ENCODE measurements at places on chromosomes 4 and X. TPM values are rescaled to one million over a fixed set of nuclear protein-coding genes. Genes with fewer than 3 reads are reported as not detected.

ADGRG4 gene
- 0.14 TPM for total RNA-seq

CABS1 gene
- total RNA-seq: not detected

PDLIM3 gene
- total RNA-seq: 30.7 TPM

CXorf49 gene
- not detected for total RNA-seq

MAGEC3 gene
- not detected for total RNA-seq

RPS6KA6 gene
- 8.5 TPM for total RNA-seq

DOK7 gene
- total RNA-seq: not detected

PCDH18 gene
- total RNA-seq: 4.9 TPM

HELT gene
- total RNA-seq: not detected

PDGFRA gene
- total RNA-seq: 9.2 TPM

MBTPS2 gene
- total RNA-seq: 18.8 TPM

MAGEA10 gene
- total RNA-seq: not detected

AMOT gene
- total RNA-seq: 36.9 TPM

TEX13B gene
- total RNA-seq: not detected

APOOL gene
- 18.2 TPM for total RNA-seq

TMEM154 gene
- total RNA-seq: 13.2 TPM

MAGED4B gene
- total RNA-seq: 150 TPM

RHOH gene
- not detected for total RNA-seq

ADRA2C gene
- 3.2 TPM for total RNA-seq

P2RY4 gene
- not detected for total RNA-seq

ACSL4 gene
- 99.4 TPM for total RNA-seq

UGT2B15 gene
- total RNA-seq: not detected

Measured in astrocyte (in vitro differentiated cells and primary cell).